Vagina (tissue), 2 donors: ENCODE measurements at places on chromosomes 5 and 9.

DNA sequence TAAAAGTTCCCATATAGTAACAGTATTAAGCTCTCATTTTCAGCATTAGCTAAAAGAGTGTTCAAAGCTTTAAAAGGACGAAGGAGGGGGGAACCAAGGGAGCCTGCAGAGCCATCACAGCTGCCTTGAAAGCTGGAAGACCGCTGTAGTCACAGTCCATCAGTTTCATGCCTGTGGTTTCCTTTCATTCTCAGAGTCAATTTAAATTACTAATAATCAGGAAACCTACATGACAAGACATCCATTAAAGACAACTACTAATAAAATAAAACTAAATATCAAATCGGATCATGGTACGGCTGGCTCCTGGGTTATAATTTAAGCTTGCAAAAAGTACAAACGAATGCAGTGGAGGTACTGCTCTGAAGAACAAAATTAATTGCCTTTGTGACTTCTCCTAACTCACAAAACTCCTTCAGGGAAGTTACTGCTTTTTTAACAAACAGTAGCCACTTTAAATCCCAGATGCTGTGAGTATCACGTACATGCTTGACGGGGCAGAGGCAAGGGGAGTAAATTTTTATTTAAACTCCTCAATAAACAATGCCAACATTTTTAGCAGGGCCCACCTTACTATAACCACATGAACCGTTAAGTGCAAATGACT lies 213.5 kb downstream of the DENND1A start:
- DNase-seq, result no peak

GRCh38 chr5:157563373-157563928 lies 12.1 kb downstream of the ADAM19 start:
- DNase-seq, result no peak

DNA sequence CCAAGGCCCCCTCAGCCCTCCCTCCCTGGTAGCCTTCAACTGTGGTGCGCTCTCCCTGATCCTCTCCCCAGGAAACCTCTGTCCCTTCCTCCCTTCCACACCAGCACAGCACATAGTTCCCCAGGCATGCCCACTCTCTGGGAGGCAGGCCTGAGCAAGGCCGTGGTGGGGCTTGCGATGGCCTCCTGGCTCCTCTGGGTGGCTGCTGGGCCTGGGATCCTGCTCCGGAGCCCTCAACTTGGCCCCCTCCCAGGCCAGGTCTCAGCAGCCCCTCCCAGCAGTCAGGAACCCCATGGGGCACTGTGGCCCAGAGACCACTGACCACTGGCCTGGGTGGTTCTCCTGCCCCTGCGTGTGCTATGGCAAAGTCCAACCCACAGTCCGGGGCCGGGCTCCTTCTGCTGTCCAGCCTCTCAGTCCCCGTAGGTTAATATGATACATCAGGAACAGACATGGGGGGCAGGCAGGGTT lies 125.8 kb downstream of the ZNF354C start:
- no peak for DNase-seq

GRCh38 chr5:71922584-71923106 lies 184.6 kb upstream of the MAP1B start:
- no peak for DNase-seq

GRCh38 chr5:67221487-67222242 lies 25.1 kb upstream of the CD180 start:
- DNase-seq, result no peak

DNA sequence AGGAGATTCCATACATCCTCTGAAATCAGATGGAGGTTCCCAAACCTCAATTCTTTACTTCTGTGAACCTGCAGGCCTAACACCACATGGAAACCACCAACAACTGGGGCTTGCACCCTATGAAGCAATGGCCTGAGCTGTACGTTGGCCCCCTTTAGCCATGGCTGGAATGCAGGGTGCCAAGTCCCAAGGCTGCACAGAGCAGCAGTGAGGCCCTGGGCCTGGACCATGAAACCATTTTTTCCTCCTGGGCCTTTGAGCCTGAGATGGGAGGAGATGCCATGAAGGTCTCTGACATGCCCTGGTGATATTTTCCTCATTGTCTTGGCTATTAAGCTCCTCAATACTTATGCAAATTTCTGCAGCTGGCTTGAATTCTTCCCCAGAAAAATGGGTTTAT lies 983.8 kb downstream of the CDH9 start:
- DNase-seq, result no peak

- no peak for DNase-seq
Measured at GRCh38 chr9:14565352-14566016, 127.7 kb downstream of the ZDHHC21 start.

DNA sequence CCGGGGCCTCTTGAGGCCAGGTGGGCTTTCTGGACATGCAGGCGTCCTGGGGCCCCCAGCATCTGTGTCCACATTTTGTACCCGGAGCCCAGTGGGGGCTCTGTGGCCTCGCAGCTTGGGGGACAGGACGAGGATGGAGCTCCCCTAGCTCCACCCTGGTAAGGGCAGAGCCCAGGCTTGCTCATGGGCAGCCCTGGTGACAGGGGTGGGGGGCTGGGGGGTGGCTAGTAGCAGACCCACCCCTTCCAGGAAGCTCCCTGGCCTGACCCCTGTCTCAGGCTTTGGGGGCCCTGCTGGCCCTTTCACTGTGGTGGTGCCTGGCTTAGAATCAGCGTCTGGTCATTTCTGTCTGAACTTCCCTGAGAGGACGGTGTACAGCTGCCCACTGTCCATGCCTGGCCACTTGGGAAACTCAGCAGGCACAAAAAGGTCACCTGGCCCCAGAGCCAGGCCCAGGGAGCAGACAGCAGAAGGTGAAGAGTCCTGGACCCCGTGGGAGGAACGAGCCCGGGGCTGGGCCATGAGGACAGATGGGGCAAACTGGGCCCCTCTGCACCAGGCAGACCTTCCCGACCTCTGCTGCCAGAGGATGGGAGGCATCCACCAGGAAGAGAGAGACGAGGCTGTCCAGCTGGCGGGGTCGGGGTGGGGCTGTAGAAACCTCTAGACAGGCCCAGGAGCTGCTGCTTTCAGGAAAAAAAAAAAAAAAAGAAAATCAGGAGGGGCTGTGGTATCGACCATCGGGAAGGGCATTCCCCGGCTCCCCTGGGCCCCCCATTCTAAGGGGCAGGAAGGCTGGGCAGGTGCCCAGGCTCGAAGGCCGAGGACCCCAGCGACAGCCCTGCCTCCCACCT lies 52.8 kb downstream of the EXD3 start:
- no peak for DNase-seq

- no peak for DNase-seq
Measured at GRCh38 chr9:136645352-136645902, 17.3 kb upstream of the EGFL7 start.

DNA sequence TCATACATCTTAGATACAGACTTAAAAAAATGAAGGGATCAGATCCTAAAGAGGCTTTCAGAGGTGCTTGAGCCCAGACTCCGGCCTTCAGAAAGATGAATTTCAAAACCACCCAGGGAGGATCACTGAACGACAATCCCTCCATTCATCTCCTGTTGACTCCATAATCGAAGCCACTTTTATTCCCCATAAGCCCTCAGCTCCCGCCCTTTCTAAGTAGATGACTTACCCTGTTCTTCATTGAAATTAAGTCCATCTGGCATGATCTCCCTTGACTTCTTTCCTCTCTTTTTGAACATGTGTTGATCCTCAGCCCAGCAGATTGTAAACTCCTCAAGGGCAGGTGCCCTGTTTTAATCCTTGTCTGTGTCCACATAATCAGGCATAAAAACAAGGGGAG lies 50.8 kb upstream of the ASTN2 start:
- no peak for DNase-seq

GRCh38 chr9:136054146-136054545 lies 40.9 kb downstream of the NACC2 start:
- no peak for DNase-seq

DNA sequence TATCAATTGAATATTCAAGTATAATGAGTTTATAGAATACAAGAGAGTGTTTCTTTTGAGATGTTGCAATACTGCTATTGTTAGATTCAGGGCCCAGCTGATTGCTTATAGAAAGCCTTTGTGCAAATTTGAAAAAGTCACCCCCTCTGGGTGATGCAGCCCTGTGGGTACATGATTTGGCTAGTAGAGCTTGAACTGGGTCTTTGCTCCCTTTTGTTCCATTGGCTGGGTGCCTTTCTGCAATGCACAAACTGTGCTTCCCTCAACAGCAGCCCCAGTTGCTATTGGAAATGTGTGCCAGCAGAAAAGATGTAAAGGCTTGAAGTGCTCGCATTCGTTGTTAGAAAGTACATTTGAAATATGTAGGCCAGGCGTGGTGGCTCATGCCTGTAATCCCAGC lies 61.8 kb upstream of the CEMIP2 start:
- no peak for DNase-seq

DNA sequence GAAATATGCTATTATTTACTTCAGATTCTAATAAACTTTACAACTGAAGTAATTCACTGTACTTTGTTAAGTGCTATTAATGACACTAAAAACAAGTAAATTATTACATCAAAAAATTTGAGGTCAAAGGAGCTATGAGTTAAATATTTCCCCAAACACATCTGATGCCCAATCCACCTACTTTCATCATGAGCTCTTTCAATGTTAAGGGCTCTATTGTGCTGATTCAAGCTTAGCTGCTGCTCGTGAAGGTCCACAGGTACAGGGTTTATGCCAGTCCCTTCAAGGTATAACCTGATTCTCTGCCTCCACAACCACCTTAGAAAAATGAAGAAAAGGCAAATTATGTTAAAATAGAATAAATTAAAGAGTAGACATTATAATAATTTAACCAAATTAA lies 24.2 kb downstream of the NADK2 start:
- no peak for DNase-seq

GRCh38 chr9:134174073-134174449 lies 9.7 kb upstream of the RNU6ATAC start:
- no peak for DNase-seq

GRCh38 chr5:172834415-172835289 lies 601 bp downstream of the ERGIC1 start:
- DNase-seq, result no peak

DNA sequence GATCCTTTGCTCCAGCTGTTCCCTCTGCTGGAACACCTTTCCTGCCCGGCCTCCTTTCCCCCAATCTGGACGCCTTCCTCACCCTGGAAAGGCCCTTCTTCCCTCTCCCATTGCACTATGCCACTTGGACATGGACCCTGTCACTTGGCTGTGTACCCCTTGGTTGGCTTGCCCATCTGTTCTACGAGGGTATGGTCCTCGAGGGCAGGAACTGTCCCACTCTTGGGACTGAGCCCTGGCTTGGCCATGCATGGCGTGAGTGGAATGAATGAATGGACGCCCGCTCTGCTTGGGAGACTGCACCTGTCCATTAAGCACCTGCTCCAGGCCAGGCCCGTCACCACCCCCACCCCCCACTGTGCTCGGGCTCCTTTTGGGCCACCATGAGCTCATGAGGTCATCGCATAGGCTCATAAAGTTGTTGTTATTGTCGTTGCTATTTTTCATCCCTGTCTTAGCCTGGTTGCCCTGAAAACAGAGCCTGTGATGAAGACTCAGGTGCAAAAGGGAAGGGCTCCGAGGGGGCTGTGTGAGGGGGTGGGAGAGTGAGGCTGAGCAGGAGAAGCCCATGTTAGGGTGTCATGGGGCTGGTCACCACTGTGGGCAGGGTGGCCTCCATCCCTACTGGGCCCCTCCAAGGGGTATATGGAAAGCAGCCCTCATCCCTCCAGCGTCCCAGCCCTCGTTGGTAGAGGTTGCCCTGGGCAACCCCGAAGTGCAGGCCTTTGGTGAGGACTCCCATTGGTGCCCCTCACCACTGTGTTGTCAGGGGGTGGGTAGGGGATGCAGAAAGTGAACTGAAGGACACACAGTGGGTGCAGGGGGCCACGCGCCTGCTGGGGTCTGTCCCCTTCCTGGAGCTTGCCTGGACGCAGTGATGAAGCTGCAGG lies 57.2 kb upstream of the IER5L start:
- DNase-seq, result no peak

DNA sequence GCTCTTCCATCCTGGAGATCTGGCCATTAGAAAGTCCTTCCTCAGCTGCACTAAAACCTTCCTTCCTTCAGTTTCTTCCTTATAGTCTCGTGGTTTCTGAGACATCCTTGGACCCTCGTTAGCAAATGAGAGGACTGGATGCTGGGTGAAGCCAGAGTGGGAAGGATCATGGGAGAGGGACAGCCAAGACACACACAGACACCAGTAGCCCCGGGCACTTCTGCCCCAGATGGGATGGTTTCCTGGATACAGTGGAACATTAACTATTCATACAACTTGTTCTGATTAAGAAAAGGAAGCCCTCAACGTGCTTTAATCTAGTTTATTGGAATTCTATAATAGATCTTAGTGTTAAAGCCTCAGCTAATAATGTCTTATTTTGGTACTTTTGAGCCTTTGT lies 125.5 kb downstream of the SEC61B start:
- no peak for DNase-seq

- DNase-seq, result no peak
Measured at GRCh38 chr9:27125030-27125429, 16.0 kb downstream of the TEK start.

DNA sequence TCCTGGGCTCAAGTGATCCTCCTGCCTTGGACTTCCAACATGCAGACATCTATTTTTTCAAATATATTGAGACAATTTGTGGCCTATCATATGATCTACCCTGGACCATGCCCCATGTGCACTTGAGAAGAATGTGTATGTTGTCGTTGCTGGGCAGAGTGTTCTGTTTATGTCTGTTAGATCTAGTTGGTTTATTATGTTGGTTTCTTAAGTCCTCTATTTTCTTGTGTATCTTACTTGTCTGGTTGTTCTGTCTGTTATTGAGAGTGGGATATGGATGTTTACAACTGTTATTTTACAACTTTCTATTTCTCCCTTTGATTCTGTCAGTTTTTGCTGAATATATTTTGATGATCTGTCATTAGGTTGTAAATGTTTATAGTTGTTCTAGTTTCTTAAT lies 10.2 kb upstream of the TMEM171 start:
- DNase-seq, result no peak

- DNase-seq, result no peak
Measured at GRCh38 chr5:93255796-93256195, 325.2 kb downstream of the NR2F1-AS1 start.

DNA sequence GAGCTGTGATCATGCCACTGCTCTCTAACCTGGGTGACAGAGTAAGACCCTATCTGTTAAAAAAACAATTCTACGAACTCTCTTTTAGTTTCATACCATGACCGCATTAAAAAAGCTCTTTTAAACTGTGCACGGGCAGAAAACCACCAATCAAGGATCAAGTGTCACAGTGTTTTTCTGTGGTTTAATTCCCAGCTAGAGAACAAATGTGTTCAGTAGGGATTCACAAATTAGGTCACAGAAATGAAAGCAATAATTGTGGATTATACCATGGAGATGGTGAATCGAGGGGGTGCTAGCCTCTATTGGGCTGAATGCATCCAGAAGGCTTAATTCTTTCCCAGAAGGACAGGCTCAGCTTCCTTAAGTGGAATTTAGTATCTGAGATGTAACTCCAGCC lies 79.1 kb downstream of the ATG10 start:
- no peak for DNase-seq

GRCh38 chr9:17742067-17742466 lies 163.2 kb downstream of the SH3GL2 start:
- no peak for DNase-seq

- DNase-seq, result no peak
Measured at GRCh38 chr9:106634183-106634582, 228.8 kb upstream of the ZNF462 start.

- DNase-seq, result no peak
Measured at GRCh38 chr5:157596487-157596886, 20.9 kb upstream of the ADAM19 start.

GRCh38 chr5:179307013-179307800 lies 38.1 kb downstream of the ADAMTS2 start:
- DNase-seq, result no peak
